ENCODE measurements at places on chromosomes 1 and 21. TPM values are rescaled to one million over a fixed set of nuclear protein-coding genes. Genes with fewer than 3 reads are reported as not detected.

DNA sequence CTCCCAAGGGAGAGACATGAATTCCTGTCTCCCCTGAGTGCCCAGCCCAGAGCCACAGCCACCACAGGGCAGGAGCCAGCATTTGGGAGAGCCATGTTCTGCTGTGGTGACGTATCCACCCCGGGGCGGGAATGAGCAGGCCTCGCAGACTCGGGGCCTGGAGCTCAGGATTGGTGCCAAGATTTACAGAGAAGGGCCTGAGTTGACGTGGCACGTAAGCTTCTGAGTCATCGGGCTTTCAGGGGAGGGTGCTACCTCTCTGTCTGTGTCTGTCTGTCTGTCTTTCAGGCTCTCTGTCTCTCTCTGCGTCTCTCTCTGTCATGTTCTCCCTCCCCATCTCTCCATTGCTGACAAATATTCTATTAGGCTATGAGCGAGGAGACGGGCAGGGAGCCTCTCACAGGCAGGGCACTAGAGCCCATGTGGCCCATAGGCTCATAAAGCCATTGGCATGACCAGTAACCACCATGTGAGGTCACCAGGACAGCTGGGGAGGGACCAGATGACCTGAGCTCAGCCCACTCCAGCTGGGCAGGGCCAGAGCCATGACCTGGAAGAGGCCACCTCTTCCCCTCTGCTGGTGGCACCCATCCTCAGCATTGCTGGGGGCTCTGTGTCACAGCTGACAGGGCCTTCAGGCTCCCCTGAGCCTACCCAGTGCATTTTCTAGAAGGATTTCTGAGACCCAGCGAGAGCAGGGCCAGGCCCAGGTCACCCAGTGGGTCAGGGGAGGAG, 300.0 kb upstream of the VAMP3 start:
- peaks cover 48% of the 10 kb centered on the region for H3K27me3 ChIP-seq
- peak; percentile 65 for DNase-seq
- H3K36me3 ChIP-seq, result no peaks in the 10 kb centered on the region
- no peak overlapping the region for H3K4me3 ChIP-seq
- H3K4me1 ChIP-seq, result peaks cover 20% of the 10 kb centered on the region

DNA sequence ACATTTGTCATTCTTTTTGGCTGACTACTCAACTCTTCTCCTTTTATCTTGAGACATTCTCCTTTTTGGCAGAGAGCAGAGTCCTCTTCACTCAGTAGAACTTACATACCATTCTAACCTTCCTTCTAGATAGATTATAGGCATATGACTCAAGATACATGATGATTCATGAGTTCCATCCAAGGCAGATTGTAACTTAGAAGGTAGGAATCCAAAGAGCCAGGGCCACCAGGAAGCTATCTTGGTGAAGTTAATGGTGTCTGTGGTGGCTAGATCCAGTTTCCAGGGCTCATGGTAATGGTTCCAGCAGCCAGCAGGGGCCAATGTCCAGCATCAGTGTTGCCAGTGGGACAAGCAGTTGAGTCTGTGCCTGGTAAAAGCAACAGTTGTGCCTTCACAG, 76.1 kb upstream of the KIAA0040 start:
- peaks cover 26% of the 10 kb centered on the region for H3K4me1 ChIP-seq
- H3K36me3 ChIP-seq, result no peaks in the 10 kb centered on the region
- peak overlapping the region; percentile 22 for H3K27ac ChIP-seq
- H3K27me3 ChIP-seq, result peaks cover 13% of the 10 kb centered on the region

DNA sequence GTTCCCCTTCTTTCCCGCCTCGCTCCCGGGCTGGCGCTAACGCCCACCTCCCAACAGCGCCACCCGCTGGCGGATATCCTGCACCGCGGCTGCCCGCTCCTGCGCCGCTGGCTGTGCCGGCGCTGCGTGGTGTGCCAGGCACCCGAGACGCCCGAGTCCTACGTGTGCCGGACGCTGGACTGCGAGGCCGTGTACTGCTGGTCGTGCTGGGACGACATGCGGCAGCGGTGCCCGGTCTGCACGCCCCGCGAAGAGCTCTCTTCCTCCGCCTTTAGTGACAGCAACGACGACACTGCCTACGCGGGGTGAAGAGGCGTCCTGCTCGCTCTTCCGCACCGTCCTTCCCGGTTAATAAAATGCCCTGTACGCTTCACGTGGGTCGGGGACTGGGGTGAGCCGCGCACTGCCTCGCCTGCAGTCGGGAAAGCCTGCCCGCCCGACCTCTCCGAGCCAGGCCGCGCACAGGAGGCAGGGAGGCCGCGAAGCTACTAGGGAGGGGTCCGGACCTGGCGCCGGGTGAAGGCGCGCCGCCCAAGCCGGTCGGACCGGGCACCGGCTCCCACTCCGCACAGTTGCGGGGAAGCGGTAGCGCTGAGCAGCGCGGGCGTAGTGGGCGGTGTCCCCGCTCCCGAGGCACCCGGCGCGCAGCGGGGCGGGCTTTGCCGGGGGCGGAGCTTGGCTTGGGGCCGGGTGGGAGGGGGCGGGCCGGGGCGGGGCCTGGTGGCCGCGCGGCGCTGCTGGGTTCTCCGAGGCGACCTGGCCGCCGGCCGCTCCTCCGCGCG, at the start of gene ADAM15:
Gene ADAM15 (plus strand): TSS at position 757 of the 782 bp plus-strand sequence. CDS start 71 bp downstream, outside the sequence.
- peaks cover 26% of the 10 kb centered on the region for H3K4me1 ChIP-seq
- DNase-seq, result peak; percentile 94
- peaks cover 35% of the 10 kb centered on the region for H3K36me3 ChIP-seq
- H3K4me3 ChIP-seq, result peak within 1 kb of the TSS; percentile 91

GRCh38 chr21:27505516-27505915, 538.6 kb upstream of the ADAMTS5 start:
- H3K27me3 ChIP-seq, result no peaks in the 10 kb centered on the region
- H3K27ac ChIP-seq, result no peak overlapping the region
- DNase-seq, result no peak
- no peaks in the 10 kb centered on the region for H3K36me3 ChIP-seq
- peaks cover 10% of the 10 kb centered on the region for H3K4me1 ChIP-seq

DNA sequence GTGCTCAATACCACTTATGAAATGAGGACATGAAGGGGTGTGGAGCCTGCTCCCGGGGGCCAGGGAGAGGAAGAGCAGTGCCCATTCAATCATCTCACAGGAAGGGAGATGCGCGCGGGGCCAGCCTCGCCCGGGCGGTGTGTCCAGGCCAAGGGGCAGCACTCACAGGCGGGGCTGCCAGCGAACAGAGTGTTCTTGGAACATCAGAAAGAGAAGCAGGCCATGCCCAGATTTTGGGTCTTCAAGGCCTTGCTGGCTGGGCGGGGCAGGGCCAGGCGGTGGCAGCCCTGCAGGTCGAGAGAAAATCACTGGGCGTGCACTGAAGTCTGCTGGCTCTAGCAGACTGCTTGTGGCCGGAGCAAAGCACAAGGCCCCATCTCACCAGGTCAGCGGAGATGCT, 168.6 kb downstream of the PRDM16 start:
- H3K27ac ChIP-seq, result no peak overlapping the region
- no peak for DNase-seq
- H3K27me3 ChIP-seq, result peaks cover 47% of the 10 kb centered on the region
- H3K4me3 ChIP-seq, result no peak overlapping the region
- H3K4me1 ChIP-seq, result no peaks in the 10 kb centered on the region

GRCh38 chr1:15176898-15177665, 23.5 kb downstream of the TMEM51 start:
- no peak for DNase-seq
- H3K4me3 ChIP-seq, result no peak overlapping the region
- peaks cover 82% of the 10 kb centered on the region for H3K4me1 ChIP-seq
- no peaks in the 10 kb centered on the region for H3K27me3 ChIP-seq
- peak overlapping the region; percentile 82 for H3K27ac ChIP-seq
- peaks cover 41% of the 10 kb centered on the region for H3K36me3 ChIP-seq

GRCh38 chr1:154747380-154747739, 122.7 kb downstream of the KCNN3 start:
- no peaks in the 10 kb centered on the region for H3K4me1 ChIP-seq
- no peak overlapping the region for H3K27ac ChIP-seq
- no peaks in the 10 kb centered on the region for H3K36me3 ChIP-seq
- DNase-seq, result no peak
- H3K4me3 ChIP-seq, result no peak overlapping the region

- no peaks in the 10 kb centered on the region for H3K27me3 ChIP-seq
- no peaks in the 10 kb centered on the region for H3K36me3 ChIP-seq
- H3K4me1 ChIP-seq, result no peaks in the 10 kb centered on the region
- no peak overlapping the region for H3K27ac ChIP-seq
- no peak overlapping the region for H3K4me3 ChIP-seq
- DNase-seq, result no peak
Measured at GRCh38 chr21:29423099-29423870, 124.6 kb downstream of the BACH1 start.

DNA sequence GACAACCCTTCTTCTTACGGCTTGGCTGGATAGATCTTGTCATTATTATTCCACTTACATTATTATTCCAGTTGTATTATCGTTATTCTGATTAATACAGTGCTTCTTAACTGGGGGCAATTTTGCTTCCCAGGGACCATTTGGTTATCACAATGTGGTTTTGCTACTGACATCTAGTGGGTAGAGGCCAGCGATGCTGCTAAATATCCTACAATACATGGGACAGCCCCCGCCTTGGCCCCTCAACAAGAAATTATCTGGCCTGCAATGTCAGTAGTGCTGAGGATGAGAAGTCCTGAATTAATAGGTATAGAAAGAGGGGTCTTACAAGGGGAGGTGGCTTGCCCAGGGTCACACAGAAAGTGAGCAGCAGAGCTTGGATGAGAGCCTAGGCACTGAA, 105.6 kb downstream of the PTPRU start:
- H3K4me1 ChIP-seq, result no peaks in the 10 kb centered on the region
- H3K27ac ChIP-seq, result no peak overlapping the region
- no peaks in the 10 kb centered on the region for H3K36me3 ChIP-seq
- H3K27me3 ChIP-seq, result peaks cover 90% of the 10 kb centered on the region
- H3K4me3 ChIP-seq, result no peak overlapping the region

GRCh38 chr1:166813508-166814223, 25.6 kb upstream of the POGK start:
- no peaks in the 10 kb centered on the region for H3K36me3 ChIP-seq
- H3K4me1 ChIP-seq, result peaks cover 18% of the 10 kb centered on the region
- DNase-seq, result no peak
- no peak overlapping the region for H3K4me3 ChIP-seq
- H3K27me3 ChIP-seq, result no peaks in the 10 kb centered on the region

DNA sequence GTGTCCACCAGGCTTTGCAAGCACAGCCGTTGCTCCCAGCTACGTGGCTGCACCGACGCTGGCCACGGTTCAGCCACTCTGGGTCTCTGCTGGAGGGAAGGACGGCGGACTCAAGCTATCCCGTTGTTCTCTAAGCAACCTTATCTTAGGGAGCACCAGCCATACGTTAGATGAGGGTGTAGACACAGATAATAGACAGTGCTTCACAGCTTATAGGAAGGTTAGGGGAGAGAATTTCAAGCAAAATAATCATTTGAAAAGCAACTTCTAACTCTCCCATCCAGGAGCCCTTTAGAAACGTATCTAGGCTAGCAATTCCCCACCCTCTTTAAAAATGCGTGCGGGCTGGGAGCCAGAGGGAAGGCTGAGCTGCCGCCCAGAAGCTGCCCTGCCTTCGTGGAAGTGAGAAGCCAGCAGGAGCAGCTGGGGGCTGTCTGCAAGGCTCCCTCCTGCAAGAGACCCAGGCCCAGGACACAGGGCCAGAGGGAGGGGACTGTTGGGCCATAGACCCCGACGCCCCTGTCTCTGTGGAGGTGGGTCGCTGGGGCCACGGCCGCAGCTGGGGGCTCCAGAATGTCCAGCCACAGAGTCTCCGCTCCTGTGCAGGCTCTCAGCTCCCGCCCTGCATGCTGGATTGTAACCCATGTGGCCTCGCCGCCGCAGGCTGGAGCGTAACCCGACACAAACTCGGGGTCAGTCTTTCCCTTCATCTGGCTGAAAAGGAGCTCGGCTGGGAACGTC, 31.2 kb upstream of the COL6A2 start:
- H3K27ac ChIP-seq, result no peak overlapping the region
- H3K36me3 ChIP-seq, result no peaks in the 10 kb centered on the region
- H3K4me3 ChIP-seq, result no peak overlapping the region
- DNase-seq, result no peak
- H3K27me3 ChIP-seq, result peaks cover 20% of the 10 kb centered on the region

DNA sequence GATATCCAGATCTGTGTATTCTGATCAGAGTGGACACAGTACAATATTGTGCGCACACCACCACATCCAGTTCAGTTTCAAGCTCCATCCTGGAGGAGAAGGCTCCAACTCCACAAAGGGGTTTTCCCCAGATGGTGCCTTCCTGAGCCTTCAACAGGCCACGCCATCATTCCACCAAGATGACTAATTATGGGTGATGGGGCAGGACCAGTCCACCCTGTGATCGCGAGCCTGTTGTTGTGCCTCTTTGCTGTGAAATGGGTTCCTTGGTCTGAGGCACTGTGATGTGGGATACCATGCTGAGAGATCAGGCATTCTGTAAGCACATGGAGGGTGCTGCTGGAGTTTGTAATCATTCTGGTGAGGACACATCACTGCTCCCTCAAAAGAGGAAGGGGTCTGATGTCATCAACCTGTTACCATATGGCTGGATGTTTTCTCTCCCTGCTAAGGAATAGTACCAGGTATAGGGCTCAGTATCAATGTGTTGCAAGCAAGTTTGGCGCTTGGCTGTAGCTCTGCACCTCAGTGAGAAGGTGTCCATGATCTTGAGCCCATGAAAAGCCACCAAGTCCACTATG, 6.7 kb upstream of the SH2D2A start:
- no peak overlapping the region for H3K4me3 ChIP-seq
- H3K27me3 ChIP-seq, result peaks cover 70% of the 10 kb centered on the region

DNA sequence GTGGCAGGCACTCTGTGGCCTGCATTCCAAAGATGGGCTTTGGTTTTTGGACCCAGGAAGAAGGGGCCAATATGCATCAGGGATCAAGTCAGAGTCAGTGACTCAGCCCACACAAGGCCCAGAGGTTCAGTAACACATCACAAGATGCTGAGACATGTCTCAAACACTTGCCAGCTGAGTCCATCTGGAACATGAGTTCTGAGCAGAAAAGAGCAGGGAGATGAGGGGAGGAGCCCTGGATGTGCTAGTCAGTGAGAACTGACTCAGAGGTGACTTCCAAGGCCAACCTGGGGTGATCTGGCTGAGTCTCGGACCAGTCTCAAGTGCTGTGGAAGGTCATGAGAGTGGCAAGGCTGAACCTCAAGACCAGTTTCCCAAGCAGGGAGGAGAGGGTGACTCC, 150.1 kb downstream of the CDC7 start:
- no peak overlapping the region for H3K4me3 ChIP-seq
- no peaks in the 10 kb centered on the region for H3K4me1 ChIP-seq
- no peak overlapping the region for H3K27ac ChIP-seq
- no peak for DNase-seq

Gene FBLIM1
- total RNA-seq, result 25.6 TPM

Gene LIN28A
- not detected for total RNA-seq

Gene DMBX1
- total RNA-seq, result 0.88 TPM

Gene KCNQ4
- total RNA-seq, result 0.92 TPM

Gene LMO4
- 95.0 TPM for total RNA-seq

Gene ASCL5
- not detected for total RNA-seq

Gene LENEP
- total RNA-seq, result 1.1 TPM
